ENCODE measurements at places on chromosomes 4 and X.

DNA sequence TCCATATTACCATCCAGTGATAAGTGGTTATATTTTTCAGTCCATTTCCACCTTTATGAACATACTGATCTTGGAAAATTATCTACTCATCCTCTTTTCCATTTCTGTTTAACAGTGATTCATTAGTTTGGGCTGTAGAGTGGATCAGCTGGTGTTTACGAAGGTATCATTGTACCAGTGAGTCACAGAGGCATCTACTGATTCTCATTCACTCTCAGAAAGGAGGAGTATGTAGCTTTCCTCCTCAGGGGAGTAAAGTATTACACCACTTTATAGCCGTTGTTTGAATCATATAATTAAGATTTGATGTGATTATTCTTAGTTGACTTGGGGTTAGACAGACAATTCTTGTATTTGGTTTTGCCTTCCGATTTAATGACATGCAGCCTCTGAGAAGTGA lies 74.7 kb downstream of the GALNT7 start:
- peak; percentile 63 for DNase-seq

DNA sequence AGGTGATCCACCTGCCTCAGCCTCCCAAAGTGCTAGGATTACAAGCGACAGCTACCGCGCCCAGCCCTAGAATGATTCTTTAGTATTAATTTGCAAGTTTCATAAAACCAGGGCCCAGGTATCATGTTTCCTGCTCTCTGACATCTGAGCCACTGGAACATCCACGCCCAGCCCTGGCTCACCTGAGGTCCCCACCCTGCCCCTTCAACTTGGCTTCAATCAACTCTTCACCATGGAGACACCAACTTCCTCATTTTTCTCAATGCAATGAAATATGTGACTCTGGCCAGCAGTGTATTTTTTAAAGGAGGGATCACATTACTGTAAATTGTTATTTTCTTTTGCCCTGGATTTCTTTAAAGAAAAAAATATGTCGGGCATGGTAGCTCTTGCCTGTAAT lies 3.9 kb downstream of the PRSS12 start:
- no peak for DNase-seq

- DNase-seq: peak; percentile 16
Observed at GRCh38 chr4:169615467-169616106, 3.2 kb upstream of the NEK1 start.

- no peak for DNase-seq
Observed at GRCh38 chrX:135330706-135331105, 21.4 kb downstream of the ETDC start.

DNA sequence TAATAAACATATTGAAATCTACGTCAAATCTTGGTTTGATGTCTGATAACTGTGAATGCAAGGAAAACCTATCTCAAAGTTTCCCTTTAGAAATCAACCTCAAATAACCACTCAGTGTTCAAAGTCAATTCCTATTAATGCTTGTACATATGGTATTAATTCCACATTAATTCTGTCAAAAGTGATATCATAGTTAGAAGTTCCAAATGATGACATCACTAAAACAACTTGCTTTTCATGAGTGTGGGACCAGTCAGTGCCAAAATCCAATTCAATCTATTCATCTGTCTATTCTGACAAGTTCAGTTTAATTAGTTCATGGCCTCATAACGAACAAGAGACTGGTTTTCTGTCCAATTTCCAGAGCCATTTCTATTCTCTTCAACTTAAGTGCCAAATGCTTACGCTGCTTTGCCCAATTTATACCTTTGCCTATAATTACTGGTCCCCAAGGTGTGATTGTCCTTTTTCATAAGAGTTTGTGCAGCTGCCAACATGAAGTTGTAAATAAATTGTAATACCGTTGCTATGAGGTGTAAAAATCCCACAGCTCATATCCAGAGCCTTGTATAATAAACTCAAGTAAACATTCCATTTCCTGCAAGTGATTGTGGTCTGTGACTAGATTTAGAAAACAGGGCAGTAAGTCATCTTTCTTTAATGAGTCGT lies 476.2 kb downstream of the RAB28 start:
- DNase-seq: no peak

- DNase-seq: no peak
Observed at GRCh38 chr4:100086766-100087431, 103.4 kb downstream of the DDIT4L start.

DNA sequence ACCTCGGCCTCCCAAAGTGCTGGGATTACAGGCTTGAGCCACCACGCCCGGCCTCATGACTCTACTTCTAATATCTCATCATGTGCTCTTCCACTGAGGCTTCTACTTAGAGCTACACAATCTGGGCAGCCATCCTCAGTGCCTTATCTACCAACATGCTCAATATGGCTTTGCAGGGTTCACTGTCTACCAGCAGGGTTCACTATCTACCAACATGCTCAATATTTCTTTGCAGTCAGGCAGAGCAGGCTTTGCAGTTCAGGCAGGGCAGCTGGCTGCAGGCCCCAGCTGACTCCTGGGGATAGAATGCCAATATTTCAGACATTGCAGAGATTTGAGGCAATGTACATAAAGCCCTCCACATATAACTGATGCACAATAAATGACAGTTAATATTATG lies 47.5 kb downstream of the PKD2 start:
- peak; percentile 21 for DNase-seq

- DNase-seq: no peak
Observed at GRCh38 chr4:41932988-41933387, 2.2 kb upstream of the TMEM33 start.

DNA sequence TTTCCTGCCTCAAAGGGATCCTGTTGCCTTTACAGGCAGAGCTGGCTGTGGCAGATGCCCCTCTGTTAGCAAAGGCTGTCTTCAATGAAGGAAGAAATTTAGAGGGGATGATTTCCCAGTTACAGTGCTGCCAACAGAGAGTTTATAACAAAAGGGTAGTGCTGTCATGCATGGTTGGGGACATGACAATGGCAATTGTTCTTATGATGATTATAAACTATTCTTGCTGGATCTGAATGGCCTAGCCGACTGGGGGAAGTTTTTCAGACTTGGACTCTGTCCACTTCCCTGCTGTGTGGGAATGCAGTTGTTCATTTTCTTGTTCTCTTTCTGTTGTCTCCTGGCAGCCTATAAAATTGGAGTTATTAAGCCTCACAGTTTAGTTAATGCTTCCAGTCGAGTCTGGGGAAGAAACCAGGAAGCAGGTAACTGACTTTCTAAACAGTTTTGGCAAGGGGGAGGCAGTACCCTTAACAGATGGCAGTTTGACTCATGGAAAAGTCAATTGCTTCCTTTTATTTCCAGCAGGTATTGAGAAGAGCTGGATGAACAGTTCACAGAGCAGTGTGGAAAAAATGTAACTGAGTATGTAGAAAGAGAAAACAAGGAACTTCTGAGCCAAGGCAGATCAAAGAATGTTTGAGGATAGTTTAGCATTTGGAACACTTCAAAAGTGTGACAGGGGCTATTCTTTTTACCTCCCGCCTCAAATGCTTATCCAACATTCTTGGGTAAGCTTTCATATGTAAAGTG lies 582.6 kb downstream of the RAPGEF2 start:
- no peak for DNase-seq

- DNase-seq: no peak
Observed at GRCh38 chrX:39168609-39169008, 367.4 kb downstream of the MID1IP1 start.

DNA sequence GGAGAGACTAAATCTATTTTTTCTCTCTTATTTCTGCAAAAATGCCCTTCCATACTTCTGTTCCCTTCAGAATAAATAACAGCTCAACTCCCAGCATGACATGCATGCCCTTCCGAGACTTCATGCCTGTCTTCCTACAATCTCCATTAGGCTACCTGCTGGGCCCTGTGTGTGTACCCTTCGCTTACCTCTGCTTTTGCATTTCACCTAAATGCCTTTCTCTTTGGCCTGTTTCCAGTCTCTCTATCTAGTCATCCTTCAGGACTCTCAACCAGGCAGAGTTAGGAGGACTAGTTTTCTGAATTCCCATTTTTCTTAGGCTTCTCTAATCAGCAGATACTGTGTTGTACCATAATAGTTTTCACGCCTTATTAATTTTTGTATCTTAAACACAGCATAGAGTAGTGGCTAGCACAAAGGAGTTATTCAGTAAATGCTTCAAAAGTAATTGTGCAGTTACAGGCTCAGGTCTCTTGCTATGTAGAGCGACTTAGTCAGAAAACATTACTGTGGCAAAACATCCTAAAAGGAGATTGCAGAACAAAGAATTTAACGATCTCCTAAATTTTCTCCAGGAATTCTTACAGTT lies 20.5 kb downstream of the SEPTIN11 start:
- no peak for DNase-seq

DNA sequence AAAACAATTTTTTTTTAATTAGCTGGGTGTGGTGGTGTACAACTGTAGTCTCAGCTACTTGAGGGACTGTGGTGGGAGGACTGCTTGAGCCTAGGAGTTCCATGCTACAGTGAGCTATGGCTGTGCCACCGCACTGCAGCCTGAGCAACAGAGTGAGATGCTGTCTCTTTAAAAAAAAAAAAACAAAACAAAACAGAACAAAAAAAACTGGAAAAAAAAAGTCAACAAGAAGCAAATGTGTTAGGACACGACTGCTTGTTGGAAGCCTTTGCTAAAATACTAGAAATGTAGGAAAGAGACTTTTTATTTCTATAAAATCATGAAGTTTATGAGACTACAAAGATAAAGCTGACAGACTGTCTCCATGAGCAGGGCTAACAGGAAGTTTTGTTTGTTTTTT lies 87.2 kb downstream of the SH3RF1 start:
- no peak for DNase-seq
